Activated CD4-positive, alpha-beta T cell treated with anti-CD3 and anti-CD28 coated beads, Interleukin-2, amount 50 U/mL, for 4 hours (primary cell): ENCODE measurements at places on chromosomes 2 and 18.

DNA sequence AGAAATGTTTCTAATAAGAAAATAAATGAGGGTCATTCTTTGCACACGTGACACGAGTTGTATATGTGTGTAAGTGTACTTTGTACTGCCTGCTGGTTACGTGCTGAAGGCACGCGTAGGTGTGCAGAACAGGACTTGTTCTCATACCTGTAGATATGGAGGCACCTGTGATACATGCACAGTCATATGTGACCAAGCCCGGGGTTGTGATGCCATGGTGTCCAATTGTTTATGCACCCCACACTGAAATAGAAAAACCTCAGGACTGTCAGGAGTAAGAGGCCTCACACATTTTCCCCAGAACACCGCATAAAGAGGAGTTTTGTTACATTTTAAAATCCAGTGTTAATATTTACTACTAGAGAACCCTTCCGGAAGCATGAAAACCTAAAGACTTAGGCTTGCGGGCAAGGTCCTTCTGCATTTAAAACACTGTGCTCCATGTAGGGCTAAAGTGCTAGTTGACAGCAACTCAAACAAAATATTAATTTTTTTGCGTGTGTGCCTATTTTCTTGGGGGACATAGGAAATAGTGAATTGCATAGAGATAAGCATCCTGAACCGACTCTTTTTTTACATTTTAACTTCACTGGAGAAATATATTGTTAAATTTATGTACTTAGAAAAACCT is 9.3 kb downstream of the TSHZ1 start:
- DNase-seq, result no peak

- DNase-seq, result no peak
Measured at GRCh38 chr2:217784996-217785543, 217.7 kb downstream of the TNS1 start.

GRCh38 chr18:43543236-43543635 is 265.9 kb upstream of the SYT4 start:
- DNase-seq, result no peak

DNA sequence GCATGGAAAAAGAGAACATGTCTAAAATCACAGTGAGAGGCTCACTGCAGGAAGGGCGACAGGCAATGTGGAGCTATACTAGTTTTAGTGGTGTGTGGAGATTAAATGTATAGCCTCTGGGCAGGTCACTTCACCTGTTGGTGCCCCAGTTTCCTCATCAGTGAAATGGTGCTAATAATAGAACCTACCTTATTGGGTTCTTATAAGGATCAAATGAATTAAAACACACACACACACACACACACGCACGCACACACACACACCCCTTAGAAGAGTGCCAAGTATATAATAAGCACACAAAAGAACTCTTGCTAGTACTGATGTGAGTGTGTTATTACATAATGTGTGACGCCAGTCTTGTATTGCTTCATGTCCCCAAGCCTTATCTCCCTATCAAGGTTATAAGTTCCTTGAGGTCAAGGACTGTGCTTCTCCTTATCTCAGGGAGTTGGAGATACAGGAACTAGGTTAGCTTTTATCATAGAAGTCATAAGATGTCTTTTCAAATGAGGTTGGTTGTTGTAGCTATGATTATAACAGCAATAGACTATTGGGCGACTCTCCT is 98.0 kb upstream of the CXCR4 start:
- no peak for DNase-seq

DNA sequence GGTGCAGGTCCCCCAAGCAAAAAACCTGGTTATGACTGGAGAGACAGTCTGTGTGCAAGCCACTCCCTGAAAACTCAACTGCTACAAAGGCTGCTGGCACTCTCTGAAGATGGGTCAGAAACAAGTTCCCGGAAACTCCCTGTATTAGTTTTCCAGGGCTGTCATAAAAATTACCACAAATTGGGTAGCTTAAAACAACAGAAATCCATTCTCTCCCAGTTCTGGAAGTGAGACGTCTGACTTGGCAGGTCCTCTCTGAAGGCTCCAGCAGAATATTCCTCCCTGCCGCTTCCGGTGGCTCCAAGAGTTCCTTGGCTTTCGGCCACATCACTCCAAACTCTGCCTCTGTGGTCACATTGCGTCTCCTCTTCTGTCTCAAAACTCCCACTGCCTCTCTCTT is 30.1 kb upstream of the SERPINE2 start:
- DNase-seq, result no peak

DNA sequence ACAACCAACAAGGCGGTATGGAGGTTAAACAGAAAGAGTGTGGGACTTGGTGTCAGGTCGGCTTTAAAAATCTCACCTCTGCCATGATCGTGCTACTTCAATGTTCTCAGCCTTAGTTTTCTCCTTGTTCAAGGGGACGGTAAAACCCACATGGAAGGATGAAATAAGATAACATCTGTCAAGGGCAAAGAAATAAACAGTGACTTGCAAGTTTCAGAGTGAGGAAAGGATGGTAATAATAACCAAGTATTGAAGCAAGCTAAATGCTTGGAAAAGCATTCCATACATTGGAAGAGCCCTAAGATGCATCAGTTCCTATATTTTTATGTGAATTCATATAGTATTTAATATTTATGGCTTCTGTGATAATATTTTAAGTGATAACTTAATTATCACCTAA is 29.8 kb upstream of the LMAN1 start:
- DNase-seq, result no peak

DNA sequence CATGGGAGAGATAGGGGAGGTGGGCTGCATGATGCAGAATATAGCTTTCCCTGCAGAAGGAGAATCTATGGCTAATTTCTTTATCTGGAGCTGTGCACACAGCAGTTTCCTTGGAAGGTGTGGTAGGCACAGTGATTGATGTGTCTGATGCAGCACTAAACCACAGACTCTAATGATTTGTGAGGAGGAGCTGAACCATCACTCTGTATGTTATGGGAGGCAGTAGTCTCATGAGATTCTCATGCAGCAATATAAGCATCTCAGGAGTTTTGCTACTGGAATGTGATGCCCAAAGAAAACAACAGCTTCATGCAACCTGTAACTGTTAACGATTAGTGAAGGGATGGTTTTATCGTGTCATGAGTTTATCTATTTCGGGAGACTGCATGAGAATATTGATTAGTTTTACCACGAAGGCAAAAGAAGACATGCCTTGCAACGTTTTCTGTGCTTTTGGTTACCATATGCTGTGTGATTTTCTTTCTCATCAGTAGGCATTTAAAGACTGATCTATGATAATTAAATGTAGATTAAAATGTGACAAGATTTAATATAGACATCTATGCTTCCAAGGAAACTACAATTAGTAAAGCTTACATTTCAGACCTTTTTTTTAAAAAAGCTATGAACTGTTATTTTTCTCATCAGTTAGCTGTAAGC is 286.8 kb downstream of the ARL6IP6 start:
- no peak for DNase-seq

DNA sequence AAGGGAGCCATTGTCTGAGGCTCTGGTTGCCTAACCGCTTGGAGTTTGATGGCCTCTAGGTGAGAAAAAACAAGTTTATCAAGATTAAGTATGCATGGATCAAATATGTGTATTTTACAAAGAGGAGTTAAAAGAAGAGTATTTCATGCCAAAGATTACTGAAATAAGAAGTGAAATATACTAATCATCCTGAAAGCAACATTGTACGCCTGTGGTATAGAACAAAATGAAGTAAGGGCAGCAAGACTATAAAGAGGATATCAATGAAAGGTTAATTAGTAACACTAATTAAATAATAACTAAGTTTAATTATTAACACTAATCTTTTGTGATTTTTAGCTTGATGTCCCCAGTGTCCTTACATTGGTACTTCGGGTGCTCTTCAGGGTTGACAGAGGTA is 276.7 kb downstream of the CALCRL start:
- DNase-seq, result no peak

DNA sequence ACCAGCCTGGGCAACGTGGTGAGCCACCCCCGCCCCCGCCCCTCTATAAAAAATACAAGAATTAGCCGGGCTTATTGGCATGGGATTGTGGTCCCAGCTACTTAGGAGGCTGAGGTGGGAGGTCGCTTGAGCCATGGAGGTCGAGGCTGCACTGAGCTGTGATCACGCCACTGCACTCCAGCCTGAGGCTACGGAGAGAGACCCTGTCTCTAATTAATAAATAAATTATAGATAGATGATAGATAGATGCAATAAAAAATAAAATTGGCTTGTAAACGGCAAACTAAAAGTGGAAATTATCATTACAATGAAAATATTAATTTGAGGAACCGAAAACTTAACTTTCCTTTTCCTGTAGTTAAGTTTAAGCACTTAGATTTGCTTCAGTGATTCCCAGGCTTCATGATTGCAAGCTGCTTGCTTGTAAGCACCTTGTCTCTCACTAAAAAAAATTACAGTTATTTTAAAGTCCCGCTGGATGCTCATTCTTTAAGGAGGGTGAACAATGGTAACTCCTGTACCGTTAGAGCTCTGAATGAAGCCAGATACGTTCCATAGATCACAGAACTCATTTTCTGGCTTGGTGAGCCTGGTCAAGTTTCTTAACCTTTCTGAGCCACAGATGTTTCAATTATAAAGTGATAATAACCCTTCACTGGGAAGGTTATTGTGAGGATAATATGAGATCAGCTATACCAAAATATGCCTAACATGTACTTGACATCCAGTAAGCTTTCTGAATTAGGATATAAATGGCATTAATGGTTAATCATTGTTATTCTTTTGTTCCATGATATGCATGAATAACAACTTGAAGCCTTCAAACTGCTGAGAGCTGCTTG is 9.3 kb upstream of the NARS1 start:
- no peak for DNase-seq

- no peak for DNase-seq
Measured at GRCh38 chr2:98912957-98913915, 22.8 kb downstream of the CRACDL start.

DNA sequence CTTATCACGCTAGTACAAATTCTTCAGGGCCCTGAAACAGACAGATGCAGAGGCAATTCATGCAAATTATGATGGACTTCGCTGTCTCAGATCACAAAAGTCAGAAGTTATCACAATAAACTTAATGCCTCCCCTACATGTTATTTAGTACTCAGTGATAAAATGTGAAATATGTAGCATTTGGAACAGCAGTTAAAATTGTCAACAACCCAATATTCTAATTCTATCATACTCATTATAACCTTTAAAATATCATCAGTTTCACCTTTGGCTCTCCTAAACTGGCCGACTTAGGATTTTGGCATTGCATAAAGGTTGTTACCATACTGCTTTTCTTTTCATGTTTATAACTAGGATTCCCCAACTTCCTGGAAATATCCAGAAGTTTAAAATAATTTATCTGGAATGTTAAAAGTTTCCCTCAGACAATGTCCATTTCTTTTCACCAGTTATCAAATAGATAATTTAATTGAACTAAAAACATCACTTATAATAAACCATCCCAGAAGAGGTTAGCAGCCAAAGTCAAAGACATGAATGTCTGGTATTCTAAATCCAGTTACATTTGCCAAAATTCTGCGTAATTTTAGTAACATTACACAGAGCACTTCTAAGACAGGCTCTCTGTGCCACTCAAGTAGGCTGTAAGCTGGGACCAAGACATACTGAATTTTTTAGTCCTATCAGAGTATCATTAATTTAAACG is 239.8 kb downstream of the RBM43 start:
- DNase-seq, result no peak

- no peak for DNase-seq
Measured at GRCh38 chr18:49178736-49179135, 228.0 kb upstream of the SMAD7 start.

- no peak for DNase-seq
Measured at GRCh38 chr2:99348173-99348572, 11.0 kb downstream of the EIF5B start.

DNA sequence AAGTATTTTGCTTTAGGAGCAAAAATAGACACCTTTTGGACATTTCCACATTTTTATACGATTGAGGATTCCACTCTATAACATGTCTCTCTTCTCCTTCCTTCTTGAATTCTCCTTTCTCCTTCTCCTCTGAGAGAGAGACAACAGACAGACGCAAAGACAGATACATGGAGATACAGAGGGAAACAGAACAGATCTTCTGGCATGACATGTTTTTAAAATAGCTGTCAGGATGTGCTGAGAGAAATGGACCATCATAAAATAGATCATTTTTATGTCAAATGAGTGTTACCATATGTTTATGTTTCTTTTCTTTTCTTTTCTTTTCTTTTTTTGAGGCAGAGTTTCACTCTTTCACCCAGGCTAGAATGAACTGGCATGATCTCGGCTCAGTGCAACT is 44.4 kb upstream of the ZNF532 start:
- DNase-seq, result no peak

DNA sequence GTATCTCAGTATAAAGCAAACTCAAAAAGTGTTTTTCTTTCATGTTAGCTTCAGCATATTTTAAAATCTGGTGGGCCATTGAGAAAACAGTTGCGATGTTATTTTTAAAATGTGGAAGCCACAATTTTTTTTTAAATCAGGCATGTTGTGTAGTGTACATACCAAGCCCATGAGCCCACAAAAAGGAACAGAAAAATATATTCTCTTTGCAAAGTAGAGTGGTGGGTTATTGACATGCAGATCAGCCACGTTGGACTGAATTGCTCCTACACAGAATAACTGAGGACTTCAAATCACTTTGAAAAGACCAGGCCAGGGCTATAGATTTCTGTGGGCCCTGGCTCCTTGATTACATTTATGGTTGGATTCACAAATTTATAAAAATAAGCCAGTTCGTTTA is 774.4 kb downstream of the DCC start:
- no peak for DNase-seq

GRCh38 chr18:41197967-41198366 is 757.1 kb upstream of the PIK3C3 start:
- no peak for DNase-seq

DNA sequence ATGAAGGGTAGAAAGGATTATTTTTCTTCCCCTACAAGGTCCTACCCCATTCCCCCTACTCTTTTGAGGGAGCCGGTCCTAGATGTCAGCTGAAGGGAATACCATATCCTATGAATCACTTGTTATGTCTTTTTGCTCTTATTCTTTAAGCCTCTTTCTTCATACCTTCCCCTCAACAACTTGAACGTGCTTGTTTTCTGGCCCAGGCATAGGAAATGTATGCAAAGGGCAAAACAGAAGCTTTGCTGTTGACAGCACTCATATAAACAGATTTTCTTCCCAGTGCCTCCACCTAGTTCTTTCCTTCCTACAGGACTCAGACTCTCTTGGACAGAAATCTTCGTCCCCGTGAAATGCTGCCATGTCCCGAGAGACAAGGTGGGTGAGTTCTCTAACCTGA is 64.6 kb downstream of the TMEM17 start:
- DNase-seq, result no peak

DNA sequence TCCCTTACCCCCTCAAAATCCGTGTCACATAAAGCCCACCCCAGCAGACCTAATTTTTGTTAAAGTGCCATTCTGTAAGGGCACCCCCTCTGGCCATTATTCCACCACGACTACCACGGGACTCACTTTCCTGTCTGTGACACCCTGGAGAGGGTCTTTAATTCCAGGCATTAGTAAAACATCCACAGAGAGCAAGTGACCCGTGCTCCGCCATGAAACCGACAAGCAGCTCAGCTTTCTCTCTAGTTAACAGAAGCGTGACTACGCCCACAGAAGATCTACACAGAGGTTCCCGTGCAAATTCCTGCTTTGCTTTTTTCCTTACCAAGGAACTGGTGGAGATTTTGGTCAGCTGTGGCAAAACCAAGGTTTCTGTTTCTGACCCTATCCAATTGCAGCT is 4.4 kb downstream of the SIGLEC15 start:
- DNase-seq, result no peak

- DNase-seq, result no peak
Measured at GRCh38 chr18:33901894-33902512, 322.7 kb downstream of the NOL4 start.
